DMS79 (cell line): ENCODE measurements at places on chromosomes 3 and 15.
A peak's percentile ranks its signal among the peaks of the same experiment; 100 is the strongest.

- DNase-seq = no peak
These were observed 122.7 kb upstream of the MNS1 start for GRCh38 chr15:56587686-56588085.

DNA sequence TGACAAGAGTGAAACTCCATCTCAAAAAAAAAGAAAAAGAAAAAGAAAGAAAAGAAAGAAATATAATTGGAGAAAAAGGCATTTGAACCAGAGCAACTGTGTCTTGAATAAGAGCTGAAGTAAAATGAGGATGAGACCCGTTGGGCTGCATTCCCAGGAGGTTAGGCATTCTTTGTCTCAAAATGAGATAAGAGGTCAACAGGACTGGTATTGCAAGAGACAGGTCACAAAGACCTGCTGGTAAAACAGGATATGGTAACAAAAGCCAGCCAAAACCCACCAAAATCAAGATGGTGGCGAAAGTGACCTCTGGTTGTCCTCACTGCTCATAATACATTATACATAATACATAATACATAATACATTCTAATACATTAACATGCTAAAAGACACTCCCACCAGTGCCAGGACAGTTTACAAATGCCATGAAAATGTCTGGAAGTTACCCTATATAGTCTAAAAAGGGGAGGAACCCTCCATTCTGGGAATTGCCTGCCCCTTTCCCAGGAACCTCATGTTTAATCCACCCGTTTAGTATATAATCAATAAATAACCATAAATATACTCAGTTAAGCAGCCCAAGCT, 8.6 kb upstream of the TIPIN start:
- DNase-seq = no peak

- no peak for DNase-seq
These were observed 208.2 kb downstream of the ZNF385D start for GRCh38 chr3:21542656-21543379.

- no peak for DNase-seq
These were observed 53.5 kb downstream of the DGKG start for GRCh38 chr3:186308549-186308948.

DNA sequence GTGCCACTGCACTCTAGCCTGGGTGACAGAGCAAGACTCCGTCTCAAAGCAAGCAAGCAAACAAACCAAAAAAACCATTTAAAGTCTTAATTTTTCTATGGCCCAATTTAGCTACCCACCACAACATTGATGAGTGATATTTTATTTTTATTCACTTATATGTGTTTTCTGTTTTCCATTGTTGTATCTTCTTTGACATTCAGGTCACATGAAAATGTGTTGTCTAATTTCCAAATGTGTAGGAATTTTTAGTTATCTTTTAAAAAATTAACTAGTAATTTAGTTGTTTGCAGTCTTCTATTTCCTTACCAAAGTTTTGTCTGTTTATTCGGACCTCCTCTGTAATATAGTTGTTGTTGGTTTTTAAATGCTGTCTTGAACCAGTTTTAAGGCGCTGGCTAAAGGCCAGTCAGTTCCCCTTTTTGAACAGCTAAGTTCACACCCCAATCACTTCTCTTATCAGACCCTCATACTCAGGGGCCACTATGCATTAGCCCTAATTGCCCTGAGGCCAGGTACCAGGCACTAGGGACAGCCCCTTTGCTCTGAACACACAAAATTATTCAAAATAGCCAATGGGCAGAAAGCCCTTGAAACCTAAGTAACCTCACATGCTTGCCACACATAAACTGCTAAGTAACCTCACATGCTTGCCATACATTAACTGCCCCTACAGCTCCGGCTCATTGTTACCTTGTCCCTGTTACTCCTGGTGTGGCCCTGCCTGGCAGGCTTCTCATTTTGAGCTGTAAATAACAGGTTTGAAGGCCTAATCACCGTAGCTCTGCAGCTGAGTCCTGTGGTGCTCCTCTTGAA, 4.3 kb upstream of the CCR4 start:
- no peak for DNase-seq

GRCh38 chr3:12489368-12489767, 5.1 kb downstream of the TSEN2 start:
- no peak for DNase-seq

GRCh38 chr3:14481018-14481645, 59.0 kb downstream of the GRIP2 start:
- DNase-seq = no peak

DNA sequence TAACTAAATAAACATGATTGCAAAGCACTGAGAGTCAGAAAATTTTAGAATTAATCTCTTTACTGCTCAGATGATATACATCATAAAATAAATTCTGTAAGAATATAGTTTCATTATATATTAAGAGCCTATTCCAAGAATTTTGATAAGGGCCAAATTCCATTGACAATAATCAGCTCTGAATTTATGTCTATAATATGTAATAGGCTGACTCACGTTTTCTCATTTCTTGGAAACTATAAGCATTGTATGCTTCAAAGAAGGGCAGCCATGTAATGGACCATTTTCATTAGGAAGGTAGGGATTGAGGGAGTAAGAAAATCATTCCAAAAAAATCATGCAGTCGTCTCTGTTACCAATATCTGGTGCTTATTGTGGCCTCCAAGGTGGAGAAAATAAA, 315.9 kb downstream of the ZIC4 start:
- DNase-seq = no peak

GRCh38 chr3:135567223-135567622, 398.3 kb upstream of the PPP2R3A start:
- DNase-seq = no peak

DNA sequence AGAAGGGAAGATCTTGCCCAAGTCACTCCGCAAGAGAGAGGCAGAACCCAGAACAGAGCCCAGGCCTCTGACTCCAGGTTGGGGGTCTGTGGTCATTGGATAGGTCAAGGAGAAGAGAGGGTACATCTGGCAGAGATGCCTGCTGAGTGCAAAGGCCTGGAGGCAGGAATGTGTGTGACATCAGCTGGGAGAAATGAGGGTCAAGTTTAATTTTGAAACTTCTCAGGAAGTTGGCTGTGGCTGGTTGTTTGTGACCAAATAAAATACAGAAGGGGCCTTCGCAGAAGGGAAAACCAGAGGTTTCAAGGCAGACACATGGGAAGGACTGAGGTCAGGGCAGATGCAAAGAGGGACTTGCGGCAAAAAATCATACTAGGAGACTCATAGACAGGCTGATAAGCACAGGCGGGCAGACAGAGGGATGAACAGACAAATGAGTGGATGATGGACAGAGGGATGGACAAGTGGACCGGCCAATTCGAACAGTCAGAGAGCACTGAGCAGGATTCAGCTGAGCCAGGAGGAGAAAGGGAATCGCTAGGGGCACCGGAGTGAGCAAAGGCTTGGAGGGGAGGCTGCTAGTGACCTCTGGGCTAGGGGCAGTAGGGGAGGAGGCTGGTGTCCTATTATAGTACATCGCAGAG, 28.8 kb upstream of the CACNA2D2 start:
- DNase-seq = no peak

DNA sequence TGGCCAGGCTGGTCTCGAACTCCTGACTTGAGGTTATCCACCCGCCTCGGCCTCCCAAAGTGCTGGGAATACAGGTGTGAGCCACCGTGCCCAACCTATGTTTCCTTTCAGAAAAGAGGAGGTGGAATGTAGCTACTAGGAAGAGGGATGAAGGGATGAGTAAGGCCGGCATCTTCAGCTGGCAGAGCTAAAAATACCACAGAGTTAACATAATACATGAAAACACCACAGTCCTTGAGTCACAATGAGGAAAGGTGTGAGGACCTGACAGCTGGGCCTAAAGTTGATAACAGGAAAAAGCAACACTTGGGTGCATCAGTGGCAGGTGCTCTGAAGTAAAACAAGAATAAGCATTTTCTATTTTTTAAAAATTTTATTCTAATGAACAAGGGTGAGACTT, 392.2 kb downstream of the DIPK2A start:
- DNase-seq = no peak

DNA sequence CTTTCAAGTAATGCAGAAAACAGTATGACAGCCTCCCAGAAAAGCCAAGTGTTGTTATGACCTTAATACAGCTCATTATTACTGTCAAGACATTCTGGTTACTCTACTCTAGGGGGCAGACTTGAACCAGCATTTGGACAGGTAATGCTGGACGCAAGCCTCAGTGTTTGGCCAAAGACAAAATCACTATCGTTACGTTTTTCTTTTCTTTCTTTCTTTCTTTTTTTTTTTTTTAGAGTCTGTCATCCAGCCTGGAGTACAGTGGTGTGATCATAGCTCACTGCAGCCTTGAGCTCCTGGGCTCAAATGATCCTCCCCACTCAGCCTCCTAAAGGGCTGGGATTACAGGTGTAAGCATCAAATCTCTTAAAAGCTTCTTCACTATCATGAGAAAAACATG, 29.4 kb upstream of the TMEM45A start:
- peak; percentile 35 for DNase-seq

- DNase-seq = no peak
These were observed 249.4 kb downstream of the FAM43A start for GRCh38 chr3:194935061-194935460.

GRCh38 chr3:3801494-3801841, 2.2 kb downstream of the LRRN1 start:
- DNase-seq = no peak

DNA sequence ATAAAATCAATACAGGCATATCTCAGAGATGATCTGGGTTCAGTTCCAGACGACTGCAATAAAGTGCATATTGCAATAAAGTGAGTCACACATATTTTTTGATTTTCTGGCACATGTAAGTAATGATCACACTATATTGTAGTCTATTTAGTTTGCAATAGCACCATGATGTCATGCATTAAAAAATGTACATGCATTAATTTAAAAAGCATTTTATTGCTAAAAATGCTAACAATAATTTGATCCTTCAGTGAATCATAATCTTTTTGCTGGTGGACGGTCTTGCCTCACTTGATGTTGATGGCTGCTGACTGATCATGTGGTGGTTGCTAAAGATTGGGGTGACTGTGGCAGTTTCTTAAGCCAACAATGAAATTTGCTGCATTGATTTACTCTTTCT, 511.1 kb downstream of the OTOL1 start:
- no peak for DNase-seq

DNA sequence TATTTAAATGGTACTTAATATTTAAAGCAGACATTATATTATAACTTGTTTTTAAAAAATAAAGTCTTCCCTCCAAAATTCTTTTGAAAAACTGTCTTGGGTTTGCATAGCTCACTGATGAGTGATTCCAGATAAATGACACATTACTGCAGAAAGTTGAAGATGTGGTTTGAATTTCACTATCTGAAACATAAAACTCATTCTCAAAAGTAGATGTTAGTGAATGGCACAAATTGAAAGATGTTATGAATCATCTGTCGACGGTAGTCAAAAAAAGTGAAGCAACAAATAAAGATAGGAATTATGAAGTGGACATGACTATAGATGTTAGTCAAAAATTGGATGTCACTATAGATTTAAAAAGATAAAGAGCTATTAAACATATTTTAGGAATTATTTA, 280.5 kb downstream of the GAP43 start:
- no peak for DNase-seq

DNA sequence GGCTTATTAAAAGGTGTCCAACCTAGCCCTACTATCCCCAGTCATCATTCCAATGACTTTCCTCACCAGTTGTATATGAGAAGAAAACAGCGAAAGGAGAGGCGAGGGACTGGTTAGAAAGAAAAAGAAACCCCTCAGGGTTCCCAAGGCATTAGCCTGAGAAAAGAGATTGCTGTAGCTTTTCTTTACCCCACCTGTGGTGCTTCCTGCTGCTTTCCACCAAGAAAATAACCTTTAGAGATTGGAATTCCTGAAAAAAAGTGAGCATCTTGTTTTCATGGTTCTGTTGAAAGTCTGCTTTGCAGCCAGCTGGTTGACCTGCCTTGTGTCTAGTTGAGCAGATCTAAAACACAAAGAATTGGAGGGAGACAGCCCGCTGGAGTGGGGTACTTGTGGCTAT, 196.4 kb downstream of the CADPS start:
- DNase-seq = no peak

GRCh38 chr15:77688266-77688665, 55.6 kb upstream of the LINGO1 start:
- no peak for DNase-seq

DNA sequence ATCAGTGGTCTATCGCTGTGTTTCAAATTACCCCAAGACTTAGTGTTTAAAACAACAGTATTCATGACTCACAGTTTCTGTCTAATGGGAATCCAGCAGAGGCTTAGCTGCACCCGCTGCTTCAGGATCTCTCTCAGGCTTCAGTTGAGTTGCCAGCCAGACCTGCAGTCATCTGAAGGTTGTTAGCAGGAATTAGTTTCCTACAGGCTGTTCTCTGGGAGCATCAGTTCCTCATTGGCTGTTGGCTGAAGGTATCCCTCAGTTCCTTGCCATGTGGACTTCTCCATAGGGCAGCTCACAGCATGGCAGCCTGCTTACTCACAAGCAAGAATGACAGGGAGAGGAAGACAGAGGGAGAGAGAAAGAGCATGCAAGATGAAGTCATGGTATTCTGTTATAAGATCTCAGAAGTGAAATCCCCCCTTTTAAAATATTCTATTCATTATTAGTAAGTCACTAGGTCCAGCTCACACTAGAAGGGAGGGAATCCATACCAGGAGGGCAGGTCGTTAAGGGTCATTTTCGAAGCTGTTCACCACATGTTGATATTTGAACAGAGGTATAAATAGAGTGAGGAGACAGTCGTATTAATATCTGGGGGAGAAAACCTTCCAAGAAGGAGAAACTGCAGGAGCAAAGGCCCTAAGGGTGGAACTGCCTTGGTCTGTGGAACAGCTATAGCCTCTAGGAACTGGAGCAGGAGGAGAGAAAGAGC, 473.9 kb upstream of the PPP2R3A start:
- no peak for DNase-seq

- no peak for DNase-seq
These were observed 15.9 kb upstream of the LCMT2 start for GRCh38 chr15:43346305-43346704.

DNA sequence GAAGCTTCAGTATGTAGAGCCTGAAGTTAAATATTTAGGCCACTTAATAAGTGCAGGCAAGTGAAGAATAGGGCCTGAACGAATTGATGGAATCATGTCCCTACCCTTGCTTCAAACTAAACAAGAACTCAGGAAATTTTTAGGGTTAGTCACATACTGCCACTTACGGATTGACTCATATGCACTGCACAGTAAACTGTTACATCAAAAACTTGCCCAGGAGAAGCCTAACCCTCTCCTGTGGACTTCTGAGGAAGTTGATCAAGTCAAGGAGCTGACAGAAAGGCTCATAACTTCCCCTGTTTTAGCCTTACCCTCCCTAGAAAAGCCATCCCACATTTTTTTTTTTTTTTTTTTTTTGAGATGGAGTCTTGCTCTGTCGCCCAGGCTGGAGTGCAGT, 20.6 kb upstream of the KBTBD12 start:
- no peak for DNase-seq

DNA sequence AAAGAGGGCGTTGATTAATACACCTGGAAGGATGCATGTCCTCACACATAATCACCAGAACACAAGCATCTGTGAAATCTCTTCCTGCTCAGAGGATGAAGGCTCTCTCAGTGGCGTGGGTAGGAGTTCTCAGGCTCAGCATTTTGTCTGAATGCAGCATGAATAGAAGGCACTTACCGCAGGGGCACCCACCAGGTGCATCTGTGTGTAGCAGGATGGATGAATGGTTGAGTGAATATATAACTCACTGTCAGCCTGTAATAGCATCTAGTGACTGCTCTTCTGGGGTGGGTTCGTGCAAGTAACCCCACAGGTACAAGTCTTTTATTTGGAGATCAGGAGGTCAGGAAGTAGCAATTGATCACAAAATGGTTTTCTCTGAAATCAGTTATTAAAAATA, 143.0 kb downstream of the SQOR start:
- no peak for DNase-seq
